ENCODE measurements at places on chromosomes 4 and X.

- DNase-seq: no peak
Measured at GRCh38 chrX:70426286-70427278, 3.5 kb downstream of the GDPD2 start.

GRCh38 chr4:138105331-138105730 is 136.8 kb downstream of the SLC7A11 start:
- DNase-seq: no peak

DNA sequence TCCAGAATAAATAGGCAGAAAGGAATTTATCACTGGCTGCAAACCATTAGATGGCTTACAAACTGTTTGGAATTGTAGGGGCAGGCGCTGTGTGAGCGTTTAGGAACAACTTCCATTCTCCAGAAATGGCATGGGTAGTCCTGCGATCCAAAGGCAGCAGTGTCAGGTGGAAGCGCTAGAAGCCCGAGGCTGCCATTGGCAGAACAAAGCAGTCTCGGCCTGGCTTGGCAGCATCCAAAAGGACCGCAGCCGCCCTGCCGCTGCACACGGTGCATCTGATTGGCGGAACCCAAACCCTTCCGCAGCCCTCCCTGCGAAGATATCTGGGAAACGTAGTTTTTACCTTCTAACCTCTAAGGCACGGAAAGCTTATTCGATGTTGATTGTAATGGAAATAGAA is 23.6 kb upstream of the YTHDC1 start:
- DNase-seq: no peak

DNA sequence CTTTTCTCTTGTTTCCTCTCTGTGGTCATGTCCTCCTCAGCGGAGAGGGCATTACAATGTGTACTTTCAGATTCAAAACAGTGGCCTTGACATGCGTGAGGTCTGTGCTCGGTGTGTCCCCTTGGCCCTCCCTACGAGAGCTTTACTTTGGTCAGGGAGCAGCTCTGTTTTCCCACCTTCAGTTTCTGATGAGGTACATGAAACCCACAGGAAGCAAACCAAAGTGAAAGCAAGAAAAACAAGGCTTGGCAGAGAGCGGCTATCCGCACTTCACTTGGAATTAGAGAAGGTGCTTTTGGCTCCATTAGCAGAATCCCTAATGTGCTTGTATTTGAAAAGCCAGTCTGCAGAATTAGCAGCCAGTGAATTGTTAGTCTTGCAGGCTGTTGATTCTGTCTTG is 19.5 kb upstream of the BOD1L1 start:
- no peak for DNase-seq

GRCh38 chr4:48134081-48134480 is at the start of gene TXK:
TSS of gene TXK (minus strand) at chr4:48134250. CDS start at chr4:48134170, 80 bp downstream.
- DNase-seq: no peak

All from HuH-7 (cell line).